ENCODE measurements at places on chromosomes 1 and 21.

DNA sequence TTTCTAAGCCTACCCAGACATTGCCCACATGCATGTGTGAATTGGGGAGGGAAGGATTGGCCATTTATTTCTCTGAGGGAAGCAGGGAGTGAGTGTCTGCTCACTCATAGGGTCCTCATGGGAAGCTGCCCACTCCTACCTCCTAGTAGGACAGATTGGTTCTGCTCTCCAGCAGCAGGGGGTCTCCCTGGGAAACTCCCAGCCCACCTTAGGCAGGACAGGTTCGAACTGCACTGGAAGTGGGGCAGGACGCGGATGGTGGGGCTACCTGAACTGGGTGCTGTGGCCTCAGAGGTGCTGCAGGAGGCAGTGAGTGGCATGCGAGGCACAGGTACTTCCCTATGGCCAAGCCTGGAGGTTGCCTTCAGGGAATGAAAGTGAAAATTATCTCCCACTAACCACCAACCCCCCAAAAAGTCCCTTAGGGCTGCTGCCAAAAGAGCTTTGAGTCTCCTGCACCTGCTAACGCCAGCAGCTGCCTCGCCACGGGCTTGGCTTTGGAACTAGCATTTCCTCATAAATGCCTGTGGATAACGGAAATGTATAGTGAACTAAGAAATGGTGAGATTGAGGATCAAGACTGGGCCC lies 157.0 kb upstream of the COA6 start:
- no peak for DNase-seq

DNA sequence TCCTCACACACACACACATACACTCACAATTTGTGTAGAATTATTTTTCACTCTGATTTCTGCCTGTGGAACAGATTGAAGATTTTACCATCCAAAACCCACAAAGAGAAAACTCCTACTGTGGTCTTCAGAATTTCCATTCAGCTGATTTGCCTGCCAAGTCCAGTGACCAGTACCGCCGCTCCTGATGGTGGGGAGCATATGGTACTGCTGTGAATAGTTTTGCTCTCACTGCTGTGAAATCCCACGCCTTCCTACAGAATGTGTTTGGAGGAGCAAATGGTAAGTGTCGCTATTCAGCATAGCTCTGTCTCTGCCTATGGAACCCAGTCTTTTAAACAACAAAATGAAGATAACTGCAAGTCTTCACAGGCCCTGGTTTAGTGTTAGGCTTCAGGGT lies 629.5 kb downstream of the LMO4 start:
- no peak for DNase-seq

GRCh38 chr1:172778456-172779455 lies 119.9 kb downstream of the FASLG start:
- DNase-seq, result no peak

DNA sequence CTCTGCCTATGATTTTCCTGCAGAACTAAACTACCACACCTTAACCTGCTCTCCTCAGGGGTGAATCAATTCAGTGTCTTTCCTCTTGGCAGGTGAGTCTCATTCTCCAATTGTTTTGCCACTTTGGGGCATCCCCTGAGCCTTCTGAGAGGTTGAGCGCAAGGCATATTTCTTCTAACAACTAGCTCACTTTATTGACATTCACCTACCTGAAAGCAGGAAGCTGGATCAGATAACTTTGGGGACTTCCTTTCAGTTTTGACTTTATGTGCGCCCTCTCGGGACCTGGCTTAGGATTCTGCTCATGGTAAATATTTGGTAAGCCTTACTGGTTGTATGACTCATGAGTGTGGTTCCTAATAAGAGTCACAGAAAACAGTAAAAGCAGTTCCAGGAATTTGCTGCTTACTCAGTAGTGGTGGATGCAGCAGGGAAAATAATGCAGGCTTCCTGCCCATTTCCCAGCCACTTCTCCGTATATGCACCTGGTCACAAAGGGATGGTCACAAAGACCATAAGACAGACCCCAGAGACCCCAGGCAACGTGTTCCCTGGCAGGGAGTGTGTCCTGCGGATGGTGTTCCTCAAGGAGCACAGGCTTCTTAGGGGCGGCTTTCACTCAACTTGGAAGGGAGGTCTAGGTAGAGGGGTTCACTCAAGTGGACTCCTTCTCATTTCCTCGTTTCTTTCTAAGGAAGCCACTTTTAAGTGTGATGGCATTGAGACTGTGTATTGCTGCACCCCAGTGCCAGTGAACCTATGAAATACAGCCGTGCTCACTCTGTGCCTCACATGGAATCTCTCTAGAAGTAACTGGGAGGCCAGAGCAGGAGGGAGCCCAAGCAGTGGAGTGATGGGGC lies 22.0 kb upstream of the BATF3 start:
- no peak for DNase-seq

DNA sequence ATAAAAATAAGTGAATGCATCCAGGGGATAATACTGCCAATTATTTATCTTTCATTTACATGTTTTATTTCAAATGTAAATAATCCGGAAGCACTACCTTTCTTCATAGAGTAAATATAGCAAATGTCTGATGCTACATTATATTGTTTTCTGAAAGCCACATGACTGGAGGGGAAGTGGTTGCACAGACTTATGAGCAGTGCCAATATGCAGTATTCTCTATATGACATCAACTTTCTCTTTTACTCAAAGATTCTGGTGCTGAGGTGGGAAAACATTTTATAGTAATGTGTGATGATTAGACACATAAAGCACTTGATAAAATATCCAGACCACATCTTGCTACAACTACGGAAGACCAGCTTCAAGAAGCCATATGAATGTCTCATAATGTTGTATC lies 314.7 kb downstream of the NEGR1 start:
- DNase-seq, result no peak

GRCh38 chr1:159829822-159830465 lies 3.3 kb downstream of the SLAMF8 start:
- no peak for DNase-seq

- no peak for DNase-seq
These were observed 102.3 kb upstream of the IPO9 start for GRCh38 chr1:201726700-201727099.

DNA sequence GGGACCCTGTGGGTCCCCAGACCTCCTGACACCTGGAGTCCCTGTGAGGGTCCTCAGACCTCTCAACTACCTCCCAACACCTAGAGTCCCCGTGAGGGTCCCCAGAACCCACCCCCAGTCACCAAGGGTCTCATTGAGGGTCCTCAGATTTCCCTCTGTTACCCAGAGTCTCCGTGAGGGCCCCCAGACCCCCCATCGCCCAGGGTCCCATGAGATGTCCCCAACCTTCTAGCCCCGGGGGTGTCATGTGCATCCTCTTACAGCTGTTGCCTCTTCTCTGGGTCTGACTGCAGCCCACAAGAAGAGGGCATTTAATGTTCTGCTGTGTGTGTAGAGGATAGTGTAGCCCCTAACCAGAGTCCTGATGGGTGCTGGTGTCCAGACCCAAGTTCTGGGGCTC lies 2.0 kb upstream of the GJC2 start:
- DNase-seq, result no peak

GRCh38 chr21:36703123-36703522 lies 4.2 kb downstream of the SIM2 start:
- no peak for DNase-seq

DNA sequence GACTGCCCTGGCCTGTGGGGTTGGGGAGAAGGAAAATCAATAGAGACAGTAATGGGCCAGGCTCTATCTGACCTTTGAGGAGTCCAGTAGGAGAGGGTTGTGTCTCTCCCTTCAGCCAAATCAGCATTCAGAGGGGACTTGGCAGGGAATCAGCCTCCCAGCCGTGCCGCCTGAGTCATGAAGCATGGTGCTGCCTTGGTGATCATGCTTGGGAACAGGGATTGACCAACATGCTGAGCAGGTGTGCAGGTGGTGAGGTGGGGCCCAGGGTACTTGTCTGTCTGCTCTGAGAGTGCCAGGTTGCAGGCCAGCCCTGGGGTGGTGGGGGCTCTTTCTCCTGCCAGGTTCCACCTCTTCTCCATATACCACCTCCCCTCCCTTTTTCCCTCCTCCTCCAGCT lies 58.9 kb upstream of the TLR5 start:
- no peak for DNase-seq

DNA sequence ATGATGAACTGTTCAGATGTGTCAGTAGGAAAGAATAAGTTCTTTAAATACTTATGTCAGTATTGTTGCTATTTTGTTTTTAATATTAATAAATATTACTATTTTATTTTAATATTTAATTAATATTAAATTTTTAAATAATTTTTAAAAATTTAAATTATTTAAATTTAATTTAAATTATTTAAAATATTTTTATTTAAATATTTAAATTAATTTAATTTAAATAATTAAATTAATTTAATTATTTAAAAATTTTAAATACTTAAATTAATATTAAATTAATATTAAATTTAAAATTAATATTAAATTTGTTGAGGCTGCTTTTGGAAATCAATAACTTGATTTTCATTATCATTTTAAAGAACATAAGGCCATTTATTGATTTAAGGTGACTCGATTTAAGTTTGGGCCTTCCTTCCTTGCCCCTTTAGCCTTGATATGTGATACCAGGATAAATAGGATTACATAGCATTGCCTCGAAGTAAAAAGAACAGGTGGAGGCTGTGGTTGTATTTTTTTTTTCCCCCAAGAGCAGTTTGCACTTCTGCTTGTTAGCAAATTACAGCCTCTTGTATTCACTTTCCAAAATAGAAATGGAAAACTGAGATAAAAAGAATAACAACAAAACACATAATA lies 915.2 kb downstream of the TTLL7 start:
- DNase-seq, result no peak

DNA sequence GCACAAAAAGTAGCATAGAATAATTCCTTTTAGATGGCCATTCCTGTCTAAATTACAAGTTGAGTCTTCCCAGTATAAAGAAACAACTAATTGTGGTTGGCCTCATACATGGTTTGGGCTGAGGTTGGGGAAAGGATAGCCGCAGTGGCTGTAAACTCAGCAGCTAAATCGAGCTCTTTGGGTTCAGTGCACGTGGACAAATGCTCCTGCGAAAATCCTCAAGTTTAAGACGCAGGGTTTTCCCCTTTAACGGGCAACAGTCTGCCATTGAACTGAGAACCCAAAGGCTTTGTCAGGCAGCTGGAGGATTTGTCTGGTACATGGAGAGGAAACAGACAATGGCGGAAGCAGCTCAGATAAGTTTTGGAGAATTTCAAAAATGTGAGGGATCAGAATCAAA lies 331.9 kb downstream of the TGFB2 start:
- DNase-seq, result no peak

- no peak for DNase-seq
These were observed 3.0 kb downstream of the CRCT1 start for GRCh38 chr1:152517237-152517811.

DNA sequence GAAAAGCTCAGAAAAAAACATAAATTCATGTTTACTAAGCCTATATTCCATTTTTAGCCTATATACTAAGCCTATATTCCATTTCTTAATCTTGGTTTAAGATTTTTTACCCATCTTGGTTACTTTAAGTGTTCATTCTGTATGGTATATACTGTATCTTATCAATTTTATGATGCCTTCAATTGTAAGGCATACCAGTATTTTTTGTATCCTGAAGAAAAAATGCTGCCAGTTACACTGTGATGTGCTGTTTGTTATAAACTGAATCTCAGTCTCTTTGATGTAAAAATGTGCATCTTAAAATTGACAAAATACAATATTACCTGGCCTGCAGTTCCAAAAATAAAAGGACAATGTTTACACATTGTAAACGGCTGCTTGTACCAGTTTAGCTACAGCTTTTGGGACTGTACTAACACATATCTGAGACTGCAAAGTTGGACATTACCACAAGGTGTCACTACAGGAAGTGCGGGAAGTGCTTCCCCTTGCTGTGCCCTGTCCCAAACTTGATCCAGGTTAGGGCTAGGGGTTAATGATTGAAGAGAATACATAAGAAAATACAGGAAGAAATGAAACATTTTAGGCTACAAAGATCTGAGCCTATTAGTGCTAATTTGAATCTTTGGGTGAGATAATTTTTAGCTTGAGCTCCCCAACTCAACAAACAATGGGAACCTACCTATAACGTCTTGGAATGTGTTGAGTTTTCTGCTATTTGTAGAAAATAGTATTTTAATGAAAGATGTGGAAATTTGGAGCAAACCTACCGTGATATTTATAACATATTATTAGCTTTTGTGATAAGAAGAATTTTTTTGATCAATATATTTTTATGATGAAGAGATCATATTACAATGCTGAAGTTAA lies 108.9 kb downstream of the LBR start:
- DNase-seq, result no peak

- DNase-seq, result no peak
These were observed 321.9 kb downstream of the SETD4 start for GRCh38 chr21:35738347-35738961.

DNA sequence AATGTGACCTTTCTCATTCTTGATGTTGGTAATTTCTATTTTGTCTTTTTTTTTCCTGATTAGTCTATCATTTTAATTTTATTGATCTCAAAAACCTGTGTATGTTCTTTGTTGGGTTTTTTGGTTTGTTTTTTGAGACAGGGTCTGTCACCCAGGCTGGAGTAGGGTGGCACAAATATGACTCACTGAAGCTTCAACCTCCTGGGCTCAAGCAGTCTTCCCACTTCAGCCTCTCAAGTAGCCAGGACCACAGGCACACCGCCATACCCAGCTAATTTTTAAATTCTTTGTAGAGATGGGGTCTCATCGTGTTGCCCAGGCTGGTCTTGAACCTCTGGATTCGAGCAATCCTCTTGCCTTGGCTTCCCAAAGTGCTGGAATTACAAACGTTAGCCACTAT lies 145.2 kb downstream of the PIK3R3 start:
- no peak for DNase-seq

GRCh38 chr1:62836856-62837540 lies 53.1 kb downstream of the ATG4C start:
- no peak for DNase-seq

DNA sequence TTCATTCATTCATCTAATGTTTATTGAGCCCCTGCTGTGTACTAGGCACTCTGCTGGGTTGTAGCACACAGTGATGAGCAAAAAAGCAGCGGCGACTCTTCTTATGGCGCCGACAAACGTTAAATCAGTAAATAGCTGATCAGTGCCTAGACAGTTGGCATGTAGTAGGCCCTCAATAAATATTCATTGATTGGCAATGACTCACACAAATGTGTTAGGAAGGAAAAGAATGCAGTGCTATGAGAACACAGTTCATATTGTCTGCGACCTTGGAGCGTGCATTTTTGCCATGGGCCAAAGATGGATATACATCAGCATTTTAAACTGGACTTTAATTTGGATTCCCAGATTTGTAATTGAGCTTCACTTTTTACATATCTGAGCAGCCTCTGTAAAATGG lies 52.0 kb downstream of the PRDM2 start:
- DNase-seq, result no peak

DNA sequence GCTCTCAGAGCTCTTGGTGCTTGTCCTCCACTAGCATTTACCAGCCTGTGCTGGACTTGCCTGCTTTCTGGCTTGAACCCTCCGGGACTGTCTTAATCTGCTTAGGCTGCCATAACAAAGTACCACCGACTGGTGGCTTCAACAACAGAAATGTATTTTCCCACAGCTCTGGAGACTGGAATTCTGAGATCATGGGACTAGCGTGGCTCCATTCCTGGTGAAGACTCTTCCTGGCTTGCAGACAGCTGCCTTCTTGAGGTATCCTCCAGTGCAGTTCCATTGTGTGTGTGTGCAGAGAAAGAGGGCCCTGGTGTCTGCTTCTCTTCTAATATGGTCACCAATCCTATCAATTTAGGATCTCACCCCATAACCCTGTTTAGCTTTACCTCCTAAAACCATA lies 22.0 kb upstream of the RCAN1 start:
- DNase-seq, result no peak

- no peak for DNase-seq
These were observed 58.5 kb downstream of the SLC66A1 start for GRCh38 chr1:19370453-19371170.

GRCh38 chr1:25802915-25803314 lies 2.9 kb downstream of the SELENON start:
- no peak for DNase-seq
